Endothelial cell of umbilical vein (primary cell): ENCODE measurements at places on chromosomes 1 and 21.

DNA sequence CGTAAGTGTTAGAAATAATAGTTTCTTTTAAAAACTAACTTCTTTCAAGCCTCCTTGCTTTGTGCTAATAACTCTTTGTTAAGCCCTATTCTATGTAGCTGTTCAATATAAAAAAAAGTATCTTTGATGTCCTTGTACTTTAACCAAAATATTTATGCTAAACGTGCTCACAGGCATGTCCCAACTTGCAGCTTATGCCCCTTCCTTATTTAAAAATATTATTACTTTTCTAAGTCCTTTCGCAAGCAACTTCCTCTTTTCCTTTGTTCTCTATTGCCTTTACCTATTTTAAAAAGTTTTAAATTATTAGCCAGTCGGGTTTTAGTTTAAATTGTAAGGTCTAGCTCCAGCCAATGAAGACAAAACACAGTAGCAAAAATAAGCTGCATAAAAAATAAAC, 43.4 kb upstream of the NBPF3 start:
- no peak for DNase-seq

- DNase-seq = no peak
Observed at GRCh38 chr21:45719177-45719802, 75.8 kb downstream of the PCBP3 start.

GRCh38 chr1:18336801-18337200, 143.9 kb upstream of the KLHDC7A start:
- DNase-seq = no peak

GRCh38 chr1:85417876-85418275, 47.1 kb downstream of the DDAH1 start:
- DNase-seq = peak; percentile 93

DNA sequence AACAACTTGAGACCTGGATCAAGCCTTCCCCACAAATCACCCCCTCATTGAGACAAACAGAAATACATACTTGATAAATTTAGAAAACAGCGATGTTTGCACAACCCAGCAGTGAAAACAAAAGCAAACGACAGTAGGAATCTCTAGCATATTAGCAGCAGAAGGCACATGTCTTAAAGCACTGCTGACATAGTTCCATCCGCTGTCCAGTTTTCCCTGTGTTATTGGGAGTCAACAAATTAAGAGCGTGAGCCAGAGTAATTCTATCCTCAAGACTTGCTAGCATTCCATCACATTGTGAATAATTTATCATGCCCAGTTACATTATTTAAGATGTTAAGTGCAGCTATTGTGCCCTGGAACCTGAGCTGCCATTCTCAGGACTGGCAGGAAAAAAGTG, 55.3 kb downstream of the IGSF5 start:
- no peak for DNase-seq

- DNase-seq = no peak
Observed at GRCh38 chr1:158692356-158692755, 5.8 kb upstream of the SPTA1 start.

- peak; percentile 81 for DNase-seq
Observed at GRCh38 chr1:9490605-9491339, 48.5 kb upstream of the SLC25A33 start.

GRCh38 chr1:112245114-112245513, 150.9 kb upstream of the CTTNBP2NL start:
- no peak for DNase-seq

DNA sequence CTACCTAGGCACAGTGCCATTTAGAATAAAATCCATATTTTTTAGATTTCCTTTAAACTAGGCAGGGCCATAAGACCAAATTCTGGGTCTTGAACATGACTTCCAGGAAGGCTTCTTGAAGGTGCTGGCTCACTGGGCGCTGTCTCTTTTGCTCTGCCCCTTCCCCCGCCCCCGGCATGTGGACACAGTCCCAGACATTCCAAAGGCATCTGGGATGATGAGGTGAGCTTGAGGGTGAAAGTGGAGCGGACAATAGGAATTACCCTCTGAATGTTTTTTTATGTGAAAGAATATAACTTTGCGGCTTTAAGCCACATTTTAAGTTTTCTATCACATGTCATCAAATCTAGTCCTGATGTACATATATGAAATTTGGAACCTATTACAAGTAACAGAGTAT, 29.4 kb downstream of the RWDD3 start:
- DNase-seq = no peak

GRCh38 chr1:207264663-207265252, 56.7 kb upstream of the CD55 start:
- no peak for DNase-seq

DNA sequence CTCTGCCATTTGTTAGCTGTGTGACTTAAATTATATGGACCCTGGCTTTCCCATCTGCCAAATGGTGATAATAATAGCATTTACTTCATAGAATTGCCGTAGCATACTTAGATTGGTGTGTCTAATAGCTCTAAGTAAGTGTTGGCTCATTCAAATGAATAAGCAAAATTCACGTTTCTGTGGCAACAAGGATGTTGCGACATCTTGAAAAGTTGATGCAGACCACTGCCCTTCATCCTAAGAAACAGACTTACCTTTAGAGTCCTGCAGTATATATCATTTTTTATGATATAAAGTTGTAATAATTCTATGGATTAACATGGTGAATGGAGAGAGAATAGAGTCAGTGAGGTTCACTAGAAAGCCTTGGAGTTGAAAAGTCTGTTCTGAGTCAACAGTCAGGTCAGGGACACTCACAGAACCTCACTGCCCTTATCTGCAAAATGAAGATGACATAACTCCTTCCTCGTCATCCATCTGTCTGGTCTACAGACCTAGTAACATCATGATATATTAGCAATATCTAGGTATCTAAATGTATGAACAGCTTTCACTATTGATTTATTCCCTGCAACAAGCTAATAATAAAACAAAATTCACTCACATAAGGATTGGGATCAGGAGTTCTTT, 167.3 kb upstream of the C8B start:
- no peak for DNase-seq

DNA sequence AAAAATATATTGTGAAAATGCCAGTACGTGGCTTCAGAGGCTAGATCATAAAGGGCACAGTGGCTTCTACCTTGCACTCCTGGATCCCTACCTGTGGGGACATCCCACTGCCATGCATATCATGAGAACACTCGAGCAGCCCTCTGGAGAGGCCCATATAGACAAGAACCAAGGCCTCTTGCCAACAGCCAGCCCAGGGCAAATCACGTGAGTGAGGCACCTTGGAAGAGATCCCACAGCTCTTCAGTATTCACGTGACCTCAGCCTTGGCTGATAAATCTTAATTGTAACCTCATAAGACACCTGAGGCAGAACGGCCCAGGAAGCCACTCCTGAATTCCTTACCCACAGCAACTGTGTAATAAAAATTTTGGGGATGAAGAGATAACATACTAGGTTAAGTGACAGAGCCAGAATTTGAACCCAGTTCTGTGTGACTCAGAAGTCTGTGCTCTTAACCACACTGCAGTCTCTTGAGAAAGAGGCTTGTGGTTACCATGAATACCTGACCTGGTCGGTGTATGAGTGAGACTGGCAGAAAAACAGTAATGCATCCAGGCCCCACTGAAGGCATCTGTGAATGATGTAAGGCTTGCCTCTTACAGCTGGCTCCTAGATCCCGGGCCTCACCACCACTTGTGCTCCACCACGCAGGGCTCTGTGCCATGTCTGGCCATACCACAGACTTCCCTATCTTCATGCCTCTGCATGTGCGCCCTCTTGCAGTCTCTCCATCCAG, 6.9 kb upstream of the A3GALT2 start:
- DNase-seq = no peak

GRCh38 chr1:19698181-19698580, 33.5 kb downstream of the HTR6 start:
- no peak for DNase-seq

DNA sequence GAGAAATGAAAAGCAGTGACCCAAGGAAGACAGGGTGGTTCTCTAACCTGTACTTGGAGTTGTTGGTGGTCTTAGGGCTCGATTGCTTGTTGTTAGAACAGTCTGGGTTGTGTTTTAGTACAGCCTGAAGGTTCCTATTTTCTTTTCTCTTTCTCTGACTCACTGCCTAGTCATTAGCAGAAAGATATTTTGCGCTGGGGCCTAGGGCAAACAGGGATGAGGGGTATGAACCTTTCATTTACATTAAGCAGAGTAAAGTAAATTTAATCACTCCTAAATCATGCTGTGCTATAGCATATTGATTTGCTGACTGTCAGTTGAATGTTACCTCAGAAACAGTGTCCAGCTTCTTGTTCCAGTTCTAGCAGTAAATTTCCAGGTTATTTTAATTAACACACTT, 197.2 kb downstream of the RWDD3 start:
- DNase-seq = no peak

DNA sequence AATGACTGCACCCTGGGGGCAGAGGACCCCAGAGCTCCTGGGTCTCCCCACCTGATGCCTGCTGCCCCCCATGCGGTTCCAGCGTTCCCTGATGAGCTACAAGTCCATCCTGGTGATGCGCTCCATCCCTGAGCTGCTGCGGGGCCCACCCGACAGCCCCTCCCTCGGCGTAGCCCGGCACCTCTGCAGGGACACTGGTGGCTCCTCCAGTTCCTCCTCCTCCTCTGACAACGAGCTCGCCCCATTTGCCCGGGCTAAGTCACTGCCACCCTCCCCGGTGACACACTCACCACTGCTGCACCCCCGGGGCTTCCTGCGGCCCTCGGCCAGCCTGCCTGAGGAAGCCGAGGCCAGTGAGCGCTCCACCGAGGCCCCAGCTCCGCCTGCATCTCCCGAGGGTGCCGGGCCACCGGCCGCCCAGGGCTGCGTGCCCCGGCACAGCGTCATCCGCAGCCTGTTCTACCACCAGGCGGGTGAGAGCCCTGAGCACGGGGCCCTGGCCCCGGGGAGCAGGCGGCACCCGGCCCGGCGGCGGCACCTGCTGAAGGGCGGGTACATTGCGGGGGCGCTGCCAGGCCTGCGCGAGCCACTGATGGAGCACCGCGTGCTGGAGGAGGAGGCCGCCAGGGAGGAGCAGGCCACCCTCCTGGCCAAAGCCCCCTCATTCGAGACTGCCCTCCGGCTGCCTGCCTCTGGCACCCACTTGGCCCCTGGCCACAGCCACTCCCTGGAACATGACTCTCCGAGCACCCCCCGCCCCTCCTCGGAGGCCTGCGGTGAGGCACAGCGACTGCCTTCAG, 35.5 kb downstream of the TRIM11 start:
- DNase-seq = no peak

- DNase-seq = peak; percentile 6
Observed at GRCh38 chr21:23394458-23394857, 2212.8 kb downstream of the MRPL39 start.

DNA sequence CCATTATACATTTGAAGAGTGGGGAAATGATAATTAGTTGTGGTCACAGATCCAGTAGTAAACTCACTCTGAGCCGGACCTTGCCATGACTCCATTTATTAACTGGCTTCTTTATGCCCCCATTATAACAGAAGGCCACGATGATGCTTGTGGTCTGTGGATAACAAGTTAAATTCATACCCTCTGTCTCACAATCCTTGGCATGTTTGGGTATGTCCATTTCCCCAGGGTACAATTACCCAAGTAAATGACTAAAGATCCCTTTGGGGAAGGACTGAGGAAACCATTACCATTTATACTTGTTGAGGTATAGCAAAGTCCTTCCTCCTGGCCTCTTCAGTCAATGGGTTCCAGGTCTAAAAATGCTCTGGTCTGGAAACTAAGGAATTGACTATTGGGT, 7.3 kb upstream of the USP1 start:
- no peak for DNase-seq

GRCh38 chr1:20426923-20427322, 59.1 kb downstream of the CAMK2N1 start:
- peak; percentile 80 for DNase-seq

DNA sequence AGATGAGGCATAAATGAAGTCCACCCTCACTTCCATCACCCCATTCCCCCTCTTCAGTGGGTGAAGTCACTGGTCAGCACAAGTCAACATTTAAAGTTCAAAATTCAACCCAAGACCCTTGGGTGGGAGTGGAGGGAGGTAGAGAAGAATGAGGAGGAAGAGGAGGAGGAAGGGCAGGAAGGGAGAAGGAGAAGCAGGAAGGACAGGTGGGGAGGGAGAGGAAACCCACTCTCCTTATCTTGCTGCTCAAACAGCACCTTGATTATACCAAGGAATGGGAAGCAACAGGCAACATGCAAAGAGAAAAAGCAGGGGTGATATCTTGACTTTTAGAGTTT, 4.0 kb upstream of the BTG2 start:
- DNase-seq = no peak

DNA sequence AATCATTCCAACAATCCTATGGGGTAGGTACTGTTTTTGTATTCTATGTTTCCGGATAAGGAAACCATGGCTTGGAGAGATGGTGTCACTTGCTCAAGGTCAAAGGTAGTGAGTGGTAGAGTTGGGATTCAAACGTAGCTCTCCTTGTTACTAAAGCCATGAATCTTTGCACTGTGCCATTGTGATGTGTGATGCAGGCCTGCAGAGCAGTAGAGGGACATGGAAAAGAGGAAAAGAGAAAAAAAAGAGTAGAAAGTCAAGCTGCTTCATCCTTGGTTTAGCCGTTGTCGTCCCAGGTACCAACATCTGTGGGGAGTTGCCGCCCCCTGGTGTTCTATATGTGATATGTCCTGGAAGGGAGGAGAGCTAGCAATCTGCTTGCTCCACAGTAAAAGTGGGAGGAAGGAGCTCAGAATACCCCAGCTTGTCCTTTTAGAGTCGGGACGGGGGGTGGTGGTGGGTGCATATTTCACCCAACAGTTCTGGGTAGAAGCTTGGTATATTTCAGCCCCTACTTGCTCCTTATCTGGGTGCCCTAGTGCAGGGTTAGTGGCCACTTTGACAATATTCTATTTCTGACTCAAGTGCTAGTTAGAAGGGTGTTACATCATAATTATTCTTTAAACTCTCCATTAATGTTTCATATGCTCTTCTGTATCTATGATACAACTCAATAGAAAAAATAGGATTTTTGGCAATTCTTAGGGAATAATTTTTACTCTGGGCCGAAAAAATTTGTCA, 98.4 kb downstream of the EBNA1BP2 start:
- DNase-seq = peak; percentile 79

GRCh38 chr1:240497908-240498307, 114.0 kb downstream of the GREM2 start:
- no peak for DNase-seq

DNA sequence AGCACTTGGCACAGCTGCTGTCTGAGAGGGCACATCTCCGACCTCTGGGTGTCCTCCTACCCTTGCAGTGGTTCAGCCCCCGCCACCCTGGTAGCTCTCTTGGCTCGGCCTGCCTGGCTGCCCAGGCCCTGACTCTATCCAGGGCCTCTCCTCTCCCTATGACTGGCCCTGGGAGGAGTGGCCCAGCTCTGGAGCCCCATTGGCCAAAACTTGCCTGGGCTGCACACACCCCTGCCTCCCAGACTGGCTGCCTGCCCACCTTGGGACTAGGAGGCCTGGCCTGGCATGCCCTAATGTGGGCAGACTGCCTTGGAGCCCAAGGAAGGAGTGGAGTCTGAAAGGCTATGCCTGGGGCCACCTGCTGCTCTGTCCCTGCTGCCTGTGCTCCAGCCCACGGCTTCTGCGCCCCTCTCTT, 33.6 kb downstream of the ACOT11 start:
- DNase-seq = peak; percentile 34

- peak; percentile 41 for DNase-seq
Observed at GRCh38 chr1:200452850-200453552, 43.2 kb upstream of the ZNF281 start.
